RPMI8226 (cell line): ENCODE measurements at places on chromosomes 11 and 22.

DNA sequence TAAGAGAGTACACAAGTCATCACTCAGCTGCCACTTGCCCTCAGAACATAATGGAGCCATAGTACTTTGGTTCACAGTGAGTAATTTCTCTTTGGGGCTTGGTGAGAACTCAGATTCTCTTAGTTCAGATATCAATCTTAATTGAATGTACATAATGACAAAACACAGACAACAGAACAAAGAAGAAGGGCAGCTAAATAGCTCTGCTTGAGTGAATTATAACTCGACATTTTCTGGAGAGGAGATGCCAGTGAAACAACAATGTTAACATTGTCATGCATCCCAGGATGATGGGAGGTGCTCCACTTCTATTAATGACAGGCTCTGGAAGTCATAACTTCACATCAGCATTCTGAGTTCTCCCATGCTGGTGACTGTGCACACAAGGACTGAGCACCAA, 508.1 kb downstream of the TMEM135 start:
- DNase-seq: no peak

- no peak for DNase-seq
Measured at GRCh38 chr11:85269109-85269508, 358.0 kb downstream of the DLG2 start.

DNA sequence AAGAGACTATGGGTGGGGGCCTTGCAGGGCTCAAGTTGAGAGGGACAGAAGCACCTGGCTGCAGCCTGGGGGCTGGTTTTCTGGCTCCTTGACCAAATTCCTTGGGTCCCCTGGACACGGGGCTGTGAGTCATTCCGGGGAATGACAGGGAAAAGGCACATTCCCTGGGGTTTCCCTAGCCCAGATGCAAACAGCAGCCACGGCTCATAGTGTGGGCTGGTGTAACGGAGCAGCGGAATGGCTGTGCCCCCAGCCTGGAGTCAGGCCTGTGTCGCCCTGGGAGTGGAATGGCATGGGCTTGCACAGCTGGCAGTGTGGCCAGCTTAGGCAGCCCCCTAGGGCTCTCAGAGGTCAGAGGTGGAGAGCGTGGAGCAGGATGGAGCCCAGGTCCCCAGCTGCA, 77.6 kb upstream of the KCNQ1OT1 start:
- DNase-seq: peak; percentile 11

GRCh38 chr11:33329705-33330329, 72.6 kb downstream of the HIPK3 start:
- peak; percentile 56 for DNase-seq

DNA sequence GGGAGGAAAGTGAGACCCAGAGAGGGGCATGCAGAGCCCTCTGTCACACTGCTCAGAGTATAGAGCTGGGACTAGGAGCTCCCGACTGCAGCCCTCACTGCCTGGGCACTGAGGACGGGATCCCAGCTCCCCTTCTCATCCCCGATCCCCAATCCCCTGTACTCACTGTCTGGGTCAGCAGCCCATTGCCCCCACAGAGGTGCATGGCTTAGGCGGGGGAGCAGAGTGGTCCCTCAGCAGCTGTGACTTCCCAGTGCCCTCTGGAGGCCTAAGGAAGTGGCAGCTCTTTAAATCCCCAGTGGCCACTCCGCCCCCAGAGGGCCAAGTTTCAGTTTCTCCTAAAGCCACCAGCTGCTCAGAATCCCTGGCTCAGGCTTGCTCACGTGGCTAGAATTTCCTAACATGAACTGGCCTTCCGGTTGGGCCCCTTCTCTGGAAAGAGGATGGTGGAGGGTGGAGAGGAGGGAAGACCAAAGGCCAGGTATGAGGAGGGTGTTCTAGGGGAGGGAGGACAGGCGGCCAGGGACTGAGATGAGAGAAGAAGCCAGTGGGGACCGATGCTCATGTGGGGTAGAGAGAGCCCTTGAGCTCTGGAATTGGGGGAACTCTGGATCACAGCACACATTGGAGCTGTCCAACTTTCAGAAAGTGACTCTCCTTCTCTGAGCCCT, at the start of gene BATF2:
Gene BATF2 (minus strand): TSS at position 262 of the 671 bp plus-strand sequence. CDS start 57 bp downstream, at position 205.
- peak; percentile 73 for DNase-seq

- no peak for DNase-seq
Measured at GRCh38 chr11:110289472-110289871, 6.9 kb downstream of the RDX start.

- no peak for DNase-seq
Measured at GRCh38 chr11:69899957-69900821, 81.0 kb upstream of the FGF3 start.

DNA sequence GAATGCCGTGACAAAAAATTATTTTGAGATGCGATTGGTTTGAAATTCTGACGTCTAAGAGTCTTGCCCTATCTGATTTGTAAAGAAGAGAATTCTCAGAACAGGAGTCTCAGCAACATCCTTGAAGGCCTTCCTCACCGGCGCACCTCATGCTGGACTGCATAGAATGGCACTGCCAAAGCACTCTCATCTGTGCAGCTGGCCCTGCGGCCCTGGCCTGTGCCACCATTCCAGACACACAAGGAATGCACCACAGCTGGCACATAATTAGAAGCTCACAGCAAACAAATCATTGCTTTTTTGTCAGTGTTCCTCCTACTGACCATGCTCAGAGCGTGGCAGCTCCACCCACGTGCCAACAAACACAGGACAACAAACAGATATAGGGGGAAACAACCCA, 166.0 kb downstream of the KIRREL3 start:
- DNase-seq: no peak
